ENCODE measurements at places on chromosomes 1 and 21. TPM values are rescaled to one million over a fixed set of nuclear protein-coding genes. Genes with fewer than 3 reads are reported as not detected.

GRCh38 chr1:59833991-59834390 lies 19.2 kb downstream of the HOOK1 start:
- H3K4me3 ChIP-seq, result no peak overlapping the region
- DNase-seq, result no peak
- no peak overlapping the region for H3K27ac ChIP-seq

GRCh38 chr1:229620876-229621275 lies 5.0 kb downstream of the TAF5L start:
- H3K27me3 ChIP-seq, result no peaks in the 10 kb centered on the region
- H3K4me3 ChIP-seq, result no peak overlapping the region
- no peaks in the 10 kb centered on the region for H3K36me3 ChIP-seq
- no peak overlapping the region for H3K27ac ChIP-seq
- peaks cover 11% of the 10 kb centered on the region for H3K4me1 ChIP-seq

DNA sequence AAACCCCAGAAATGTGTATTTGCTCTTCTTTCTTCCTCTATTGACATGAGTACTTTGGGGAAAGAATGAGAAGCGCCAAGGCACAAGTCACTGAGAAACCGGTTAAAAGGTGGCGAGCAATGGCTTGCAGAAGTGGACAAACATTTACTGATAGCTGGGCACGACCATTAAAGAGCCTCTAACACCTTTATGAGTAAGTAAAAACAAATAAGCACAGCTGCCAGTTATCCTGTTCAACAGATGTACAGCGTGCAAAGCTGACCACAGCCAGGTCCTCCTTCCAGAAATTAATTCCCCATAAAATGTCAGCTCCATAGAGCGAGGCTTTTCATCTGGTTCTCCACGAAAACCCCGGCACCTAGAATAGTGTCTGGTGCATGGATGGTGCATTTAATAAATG lies 72.7 kb downstream of the CAPZB start:
- H3K27me3 ChIP-seq, result no peaks in the 10 kb centered on the region
- no peak for DNase-seq
- no peak overlapping the region for H3K4me3 ChIP-seq

Gene LRRC53
- not detected for total RNA-seq

GRCh38 chr21:32348604-32349332 lies 44.0 kb downstream of the URB1 start:
- peaks cover 5% of the 10 kb centered on the region for H3K4me1 ChIP-seq
- H3K4me3 ChIP-seq, result no peak overlapping the region
- H3K27me3 ChIP-seq, result no peaks in the 10 kb centered on the region
- DNase-seq, result no peak

DNA sequence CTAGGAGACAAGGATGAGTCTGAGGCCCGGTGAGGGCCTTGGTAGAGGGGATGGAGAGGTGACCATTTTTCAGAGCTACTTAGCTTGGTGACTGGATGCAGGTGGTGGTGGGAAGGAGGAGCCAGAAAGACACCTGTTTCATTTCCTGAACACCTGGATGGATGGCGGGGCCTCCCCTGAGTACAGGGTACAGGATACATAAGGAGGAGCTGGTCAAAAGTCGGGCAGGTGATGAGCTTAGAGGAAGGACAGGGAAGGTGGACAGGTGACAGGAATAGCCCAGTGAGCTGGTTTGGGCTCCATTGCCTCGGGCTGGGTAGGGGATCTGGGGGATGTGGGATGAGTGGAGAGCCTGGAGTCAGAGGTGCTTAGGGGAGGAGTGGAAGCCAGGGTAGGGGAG lies 6.3 kb downstream of the FAAH start:
- peaks cover 14% of the 10 kb centered on the region for H3K4me1 ChIP-seq
- no peak for DNase-seq
- H3K27ac ChIP-seq, result no peak overlapping the region
- H3K27me3 ChIP-seq, result no peaks in the 10 kb centered on the region
- H3K4me3 ChIP-seq, result no peak overlapping the region
- H3K36me3 ChIP-seq, result no peaks in the 10 kb centered on the region

DNA sequence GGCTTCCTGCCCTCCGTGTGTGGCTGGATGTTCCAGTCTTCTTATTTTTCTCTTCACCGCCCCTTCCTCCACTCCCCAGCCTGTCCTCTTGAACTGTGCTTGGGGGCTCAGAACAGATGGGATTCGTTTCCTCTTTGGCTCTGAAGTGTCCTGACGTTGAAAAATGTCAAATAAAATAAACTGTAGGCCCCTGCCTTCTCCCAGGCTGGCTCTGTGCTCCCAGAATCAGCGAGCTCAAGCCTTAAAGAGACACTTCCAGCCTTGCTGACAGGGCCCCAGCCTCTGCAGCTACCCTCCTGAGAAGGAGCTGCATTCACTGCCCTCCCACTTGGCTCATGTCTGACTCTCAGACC lies 104.2 kb upstream of the IPO9 start:
- H3K27ac ChIP-seq, result no peak overlapping the region
- H3K27me3 ChIP-seq, result no peaks in the 10 kb centered on the region
- DNase-seq, result no peak
- H3K36me3 ChIP-seq, result no peaks in the 10 kb centered on the region

- H3K4me1 ChIP-seq, result peaks cover 9% of the 10 kb centered on the region
- H3K27me3 ChIP-seq, result no peaks in the 10 kb centered on the region
- H3K27ac ChIP-seq, result peak overlapping the region; percentile 57
Measured at GRCh38 chr1:193070386-193070753, 11.0 kb downstream of the RO60 start.

Gene DNAJC28
- total RNA-seq, result not detected

DNA sequence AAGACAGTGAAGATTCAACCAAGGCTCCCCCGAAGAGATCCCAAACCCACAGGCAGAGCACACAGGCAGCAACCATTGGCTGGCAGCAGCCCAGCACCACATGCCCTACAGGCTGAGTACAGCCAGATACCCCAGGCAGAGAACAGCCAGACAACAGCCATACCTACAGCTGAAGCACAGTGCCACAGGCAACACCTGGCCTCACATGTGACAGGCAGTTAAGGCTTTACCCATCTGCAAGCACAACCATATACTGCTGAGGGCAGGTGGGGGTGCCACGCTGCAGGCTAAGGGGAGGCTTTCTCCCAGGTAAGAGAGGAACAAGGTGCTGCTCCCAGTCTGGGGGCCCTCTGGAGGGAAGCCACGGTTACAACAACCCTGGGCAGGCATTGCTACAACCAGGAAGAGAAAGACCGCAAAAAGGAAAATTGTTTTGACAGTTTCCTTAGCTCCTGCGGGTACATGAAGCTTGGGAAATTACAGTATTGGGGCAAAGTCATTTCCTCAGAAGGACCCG lies 12.3 kb downstream of the CHIT1 start:
- no peak overlapping the region for H3K4me3 ChIP-seq
- H3K27ac ChIP-seq, result no peak overlapping the region
- no peaks in the 10 kb centered on the region for H3K27me3 ChIP-seq
- no peaks in the 10 kb centered on the region for H3K36me3 ChIP-seq
- H3K4me1 ChIP-seq, result peaks cover 8% of the 10 kb centered on the region

Gene DMRTA2
- not detected for total RNA-seq

DNA sequence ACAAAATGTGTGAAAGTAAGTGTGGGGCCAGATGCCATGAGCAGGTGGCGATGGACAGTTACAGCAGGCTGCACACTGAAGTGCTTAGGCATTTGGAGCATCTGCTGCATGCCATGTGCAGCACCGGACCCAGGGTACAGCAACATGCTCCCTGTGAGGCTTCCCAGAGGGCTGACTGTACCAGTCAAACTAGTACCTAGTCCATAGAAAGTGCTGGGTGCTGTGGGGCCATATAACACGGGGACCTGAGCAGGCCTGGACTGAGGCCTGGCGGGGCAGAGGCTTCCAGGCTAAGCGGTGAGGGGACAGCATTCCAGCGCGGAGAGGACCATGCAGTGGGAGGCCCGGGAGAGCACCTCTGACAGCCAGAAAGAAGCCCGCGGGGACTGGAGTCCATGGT lies 29.9 kb upstream of the PKP1 start:
- no peaks in the 10 kb centered on the region for H3K4me1 ChIP-seq
- no peaks in the 10 kb centered on the region for H3K36me3 ChIP-seq
- no peaks in the 10 kb centered on the region for H3K27me3 ChIP-seq
- DNase-seq, result no peak
- no peak overlapping the region for H3K27ac ChIP-seq
- H3K4me3 ChIP-seq, result no peak overlapping the region

GRCh38 chr1:79363430-79363829 lies 356.9 kb upstream of the ADGRL4 start:
- no peak overlapping the region for H3K4me3 ChIP-seq
- no peaks in the 10 kb centered on the region for H3K36me3 ChIP-seq
- no peak for DNase-seq
- H3K4me1 ChIP-seq, result no peaks in the 10 kb centered on the region

Gene CHIA
- total RNA-seq, result not detected

- no peak for DNase-seq
- H3K36me3 ChIP-seq, result peaks cover 11% of the 10 kb centered on the region
- H3K27ac ChIP-seq, result no peak overlapping the region
- H3K4me1 ChIP-seq, result no peaks in the 10 kb centered on the region
Measured at GRCh38 chr1:93864175-93864574, 14.8 kb downstream of the DNTTIP2 start.

DNA sequence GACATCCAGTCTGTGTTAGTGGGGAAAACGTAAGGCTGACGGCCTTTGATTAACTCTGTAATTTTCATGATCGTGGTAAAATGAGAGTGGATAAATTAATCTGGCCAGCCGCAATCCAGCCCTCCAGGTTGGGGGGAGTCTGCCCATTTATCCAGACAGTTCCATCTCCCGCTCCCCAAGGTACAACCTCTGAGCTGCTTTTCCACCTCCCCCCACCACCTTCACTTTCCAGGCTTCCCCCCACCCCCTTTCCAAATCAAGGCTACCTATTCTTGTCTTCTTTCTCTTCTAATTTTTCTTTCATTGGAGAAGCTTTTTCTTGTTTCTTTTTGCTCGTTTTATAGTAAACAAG lies 6.0 kb downstream of the MIER1 start:
- DNase-seq, result no peak
- no peaks in the 10 kb centered on the region for H3K36me3 ChIP-seq
- H3K27ac ChIP-seq, result peak overlapping the region; percentile 92
- peaks cover 12% of the 10 kb centered on the region for H3K4me1 ChIP-seq

GRCh38 chr1:68959461-68960030 lies 462.7 kb upstream of the DEPDC1 start:
- no peak overlapping the region for H3K4me3 ChIP-seq
- H3K36me3 ChIP-seq, result no peaks in the 10 kb centered on the region
- no peaks in the 10 kb centered on the region for H3K27me3 ChIP-seq

Gene ANKRD65
- not detected for total RNA-seq

DNA sequence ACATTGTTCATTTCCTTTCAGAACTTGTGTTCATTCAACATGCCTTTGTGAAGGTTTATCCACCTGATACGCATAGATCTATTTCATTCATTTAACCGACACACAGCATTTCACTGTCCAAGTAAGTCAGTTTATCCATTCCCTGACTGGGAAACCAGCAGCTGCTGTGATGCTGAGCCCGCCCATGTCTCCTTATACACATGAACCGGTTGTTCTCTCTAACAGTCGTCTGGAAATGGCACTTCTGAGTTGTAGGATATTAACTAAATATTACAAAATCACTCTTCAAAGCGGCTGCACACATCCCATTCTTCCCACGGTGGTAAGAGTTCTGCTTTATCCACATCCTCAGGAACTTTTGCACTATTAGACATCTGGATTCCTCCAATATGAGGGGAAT lies 71.1 kb downstream of the NPHP4 start:
- no peaks in the 10 kb centered on the region for H3K27me3 ChIP-seq

GRCh38 chr1:77834771-77835334 lies 53.6 kb upstream of the NEXN start:
- no peak for DNase-seq
- no peaks in the 10 kb centered on the region for H3K4me1 ChIP-seq
- no peak overlapping the region for H3K4me3 ChIP-seq
- peaks cover 14% of the 10 kb centered on the region for H3K36me3 ChIP-seq

GRCh38 chr1:188857526-188858087 lies 1620.1 kb downstream of the BRINP3 start:
- H3K4me3 ChIP-seq, result no peak overlapping the region
- H3K27me3 ChIP-seq, result no peaks in the 10 kb centered on the region
- no peaks in the 10 kb centered on the region for H3K36me3 ChIP-seq
- H3K27ac ChIP-seq, result no peak overlapping the region
- no peaks in the 10 kb centered on the region for H3K4me1 ChIP-seq

DNA sequence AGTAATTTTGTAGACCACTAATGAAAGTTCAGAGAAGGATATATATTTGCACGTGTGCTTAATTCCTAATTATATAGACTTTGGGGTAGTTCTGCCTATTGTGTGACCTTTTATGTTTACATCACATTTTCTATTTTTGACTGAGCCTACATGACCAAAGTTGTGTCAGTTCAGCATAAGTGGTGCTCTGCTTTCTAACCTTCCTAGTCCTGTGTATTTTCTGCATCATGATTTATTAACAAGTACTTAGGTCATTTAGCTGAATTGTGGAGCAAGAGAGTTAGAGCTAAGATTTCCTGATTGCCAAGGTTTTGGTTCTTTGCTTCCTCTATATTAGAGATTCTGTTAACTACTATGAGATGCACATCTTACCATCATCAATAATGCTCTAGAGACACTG lies 176.0 kb downstream of the C1orf21 start:
- no peaks in the 10 kb centered on the region for H3K27me3 ChIP-seq
- peaks cover 15% of the 10 kb centered on the region for H3K4me1 ChIP-seq
- no peak for DNase-seq
- no peaks in the 10 kb centered on the region for H3K36me3 ChIP-seq

- no peaks in the 10 kb centered on the region for H3K27me3 ChIP-seq
- H3K36me3 ChIP-seq, result no peaks in the 10 kb centered on the region
- no peaks in the 10 kb centered on the region for H3K4me1 ChIP-seq
- DNase-seq, result no peak
- no peak overlapping the region for H3K27ac ChIP-seq
- no peak overlapping the region for H3K4me3 ChIP-seq
Measured at GRCh38 chr1:57235730-57236510, 187.9 kb downstream of the DAB1 start.

Gene CCDC181
- not detected for total RNA-seq

DNA sequence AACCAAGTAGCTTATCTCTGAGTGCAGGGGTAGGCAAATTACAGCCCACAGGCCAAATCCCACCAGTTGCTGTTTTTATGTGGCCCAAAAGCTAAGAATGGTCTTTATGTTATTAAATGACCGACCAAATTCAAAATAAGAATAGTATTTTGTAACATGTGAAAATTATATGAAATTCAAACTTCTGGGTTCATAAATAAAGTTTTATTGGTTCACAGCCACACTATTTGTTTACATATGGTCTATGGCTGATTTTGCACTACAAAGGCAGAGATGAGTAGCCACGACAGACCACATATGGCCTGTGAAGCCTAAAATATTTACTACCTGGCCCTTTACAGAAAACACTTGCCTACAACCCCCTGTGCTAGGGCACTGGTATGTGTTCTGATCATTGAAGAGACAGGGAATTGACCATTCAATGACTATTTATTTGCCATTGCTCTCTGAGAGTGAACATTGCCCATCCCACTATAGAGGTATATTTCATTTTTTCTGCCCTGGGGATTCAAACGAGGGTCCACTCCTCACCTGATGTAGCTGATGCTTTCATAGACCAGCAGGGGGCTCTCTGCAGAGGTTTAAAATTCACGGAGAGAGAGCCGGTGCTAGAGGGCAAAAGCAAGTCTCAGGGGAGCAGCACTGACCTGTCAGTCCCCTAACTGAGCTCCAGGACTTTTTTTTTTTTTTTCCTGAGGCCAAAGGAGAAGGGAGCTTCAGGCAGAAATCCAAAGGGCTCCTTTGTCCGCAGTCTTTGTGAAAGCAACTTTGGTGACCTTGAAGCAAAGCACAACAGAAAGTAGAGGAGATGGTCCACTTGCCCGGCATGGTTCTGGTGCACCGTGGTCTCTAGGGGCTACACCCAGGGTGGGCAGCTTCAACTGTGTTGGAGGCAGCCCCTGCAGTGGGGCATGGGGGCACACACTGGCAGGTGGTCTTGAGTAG lies 7.3 kb upstream of the GNL2 start:
- no peaks in the 10 kb centered on the region for H3K27me3 ChIP-seq
- peak; percentile 71 for DNase-seq
- H3K4me3 ChIP-seq, result no peak overlapping the region
- H3K4me1 ChIP-seq, result peaks cover 3% of the 10 kb centered on the region
- no peaks in the 10 kb centered on the region for H3K36me3 ChIP-seq
